Activated CD8-positive, alpha-beta memory T cell treated with anti-CD3 and anti-CD28 coated beads for 48 hours (primary cell): ENCODE measurements at places on chromosomes 4 and X.

DNA sequence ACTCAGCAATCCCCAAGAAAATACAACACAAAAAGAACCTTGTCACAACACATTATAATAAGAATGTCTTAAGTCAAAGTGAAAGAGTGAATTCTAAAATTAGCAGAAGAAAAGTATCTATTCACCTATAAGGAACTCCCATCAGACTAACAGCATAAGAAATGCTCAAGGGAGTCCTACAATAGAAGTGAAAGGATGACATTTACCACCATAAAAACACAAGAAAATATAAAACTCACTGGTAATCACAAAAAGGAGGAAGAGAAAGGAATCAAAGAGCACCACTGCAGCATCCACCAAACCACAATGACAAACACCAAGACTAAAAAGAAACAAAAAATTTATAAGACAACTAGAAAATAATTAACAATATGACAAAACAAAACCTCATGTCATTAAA, 257.0 kb upstream of the AGTR2 start:
- no peak for DNase-seq

DNA sequence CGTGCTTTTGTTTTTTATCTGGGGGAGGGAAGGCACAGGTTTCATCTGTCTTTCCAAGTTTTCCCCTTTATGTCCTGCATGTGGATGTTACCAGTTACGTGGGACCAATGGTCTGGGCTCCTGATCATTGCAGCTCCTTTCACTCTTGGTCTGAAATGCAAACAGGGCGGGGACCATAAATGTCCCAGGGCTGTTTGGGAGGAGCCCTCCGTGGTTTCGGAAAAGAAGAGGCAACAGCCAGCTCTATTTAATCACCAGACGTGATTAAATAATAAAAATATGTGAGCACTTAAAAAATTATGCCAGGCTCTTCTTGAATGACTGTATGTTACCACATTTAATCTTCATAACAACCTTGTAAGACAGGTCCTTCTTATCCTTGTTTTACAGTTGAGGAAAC, 30.8 kb upstream of the C1GALT1C1 start:
- DNase-seq = no peak

DNA sequence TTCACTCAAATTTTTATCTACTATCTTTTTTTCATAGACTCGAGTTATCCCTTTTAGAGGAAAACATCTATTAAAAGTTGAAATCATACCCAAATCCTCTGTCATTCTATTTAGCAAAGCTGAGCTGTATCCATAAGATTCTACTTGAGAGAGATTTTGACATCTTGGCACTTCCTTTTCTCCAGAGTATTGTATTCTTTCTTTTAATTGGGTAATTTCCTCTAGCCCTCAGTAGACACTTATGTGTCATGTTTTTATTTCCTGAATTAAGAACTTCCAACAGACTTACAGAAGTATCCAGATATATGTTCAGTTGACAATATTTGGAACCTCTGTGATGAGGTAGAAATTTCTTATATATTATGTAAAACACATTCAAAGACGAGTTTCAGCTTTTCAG, 201.6 kb upstream of the NR3C2 start:
- DNase-seq = no peak

DNA sequence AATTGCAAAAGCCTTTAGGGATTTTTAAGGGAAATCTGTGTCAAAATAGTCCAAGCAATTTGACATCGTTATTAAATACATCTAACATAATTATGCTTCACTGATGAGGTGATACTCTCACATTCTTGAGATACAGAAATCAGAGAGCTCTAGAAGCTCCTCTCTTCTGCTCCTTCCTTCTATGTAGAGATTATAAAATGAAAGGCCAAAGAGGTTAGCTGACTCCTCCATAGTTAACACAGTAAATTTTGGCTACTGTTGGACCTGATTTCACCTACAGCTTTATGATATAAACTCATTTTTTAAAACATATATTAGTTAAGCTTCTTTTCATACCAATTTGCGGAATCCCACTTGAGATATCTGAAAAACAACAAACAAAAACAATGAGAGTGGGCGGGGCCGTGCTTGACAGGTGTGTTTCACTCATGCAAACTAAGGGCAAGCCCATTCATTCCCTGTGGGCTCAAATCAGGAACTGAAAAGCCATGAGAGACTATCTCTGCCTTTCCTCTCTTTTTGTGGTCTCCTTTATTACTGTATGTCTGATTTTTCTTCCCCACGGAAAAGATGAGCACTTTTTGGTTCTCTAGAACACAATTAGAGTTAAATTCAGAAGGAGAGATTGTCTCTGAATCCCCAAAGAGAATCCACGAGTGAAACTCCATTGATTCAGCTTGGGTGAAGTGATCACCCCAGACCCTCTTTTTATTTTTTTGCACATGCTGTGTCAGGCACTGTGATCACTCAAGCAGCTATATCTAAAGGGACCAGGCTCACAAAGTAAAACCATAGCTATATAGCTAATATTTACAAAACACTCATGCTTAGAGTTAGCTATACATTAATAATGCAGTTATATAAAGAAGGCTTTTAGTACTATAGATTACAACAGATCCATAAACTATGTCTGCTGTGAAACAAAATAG, 566.3 kb downstream of the IL15 start:
- DNase-seq = no peak

DNA sequence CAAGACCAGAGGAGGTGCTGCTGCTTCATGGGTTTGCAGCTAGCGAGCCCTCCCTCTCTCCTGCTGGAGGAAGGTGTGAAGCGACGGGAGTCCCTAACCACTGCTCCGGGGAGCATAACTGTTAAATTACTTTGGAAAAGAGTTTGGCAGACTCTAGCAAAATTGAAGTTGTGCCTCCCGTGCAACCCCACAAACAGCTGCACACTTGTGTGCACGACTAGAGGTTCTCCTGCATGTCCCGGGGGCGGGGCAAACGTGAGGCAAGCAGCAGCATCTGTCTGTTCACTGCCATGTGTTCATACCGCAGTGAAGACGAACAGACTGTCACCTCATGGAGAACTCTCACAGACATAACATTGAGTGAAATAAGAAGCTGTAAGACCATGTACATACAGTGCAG, 34.5 kb downstream of the TNIP2 start:
- no peak for DNase-seq

DNA sequence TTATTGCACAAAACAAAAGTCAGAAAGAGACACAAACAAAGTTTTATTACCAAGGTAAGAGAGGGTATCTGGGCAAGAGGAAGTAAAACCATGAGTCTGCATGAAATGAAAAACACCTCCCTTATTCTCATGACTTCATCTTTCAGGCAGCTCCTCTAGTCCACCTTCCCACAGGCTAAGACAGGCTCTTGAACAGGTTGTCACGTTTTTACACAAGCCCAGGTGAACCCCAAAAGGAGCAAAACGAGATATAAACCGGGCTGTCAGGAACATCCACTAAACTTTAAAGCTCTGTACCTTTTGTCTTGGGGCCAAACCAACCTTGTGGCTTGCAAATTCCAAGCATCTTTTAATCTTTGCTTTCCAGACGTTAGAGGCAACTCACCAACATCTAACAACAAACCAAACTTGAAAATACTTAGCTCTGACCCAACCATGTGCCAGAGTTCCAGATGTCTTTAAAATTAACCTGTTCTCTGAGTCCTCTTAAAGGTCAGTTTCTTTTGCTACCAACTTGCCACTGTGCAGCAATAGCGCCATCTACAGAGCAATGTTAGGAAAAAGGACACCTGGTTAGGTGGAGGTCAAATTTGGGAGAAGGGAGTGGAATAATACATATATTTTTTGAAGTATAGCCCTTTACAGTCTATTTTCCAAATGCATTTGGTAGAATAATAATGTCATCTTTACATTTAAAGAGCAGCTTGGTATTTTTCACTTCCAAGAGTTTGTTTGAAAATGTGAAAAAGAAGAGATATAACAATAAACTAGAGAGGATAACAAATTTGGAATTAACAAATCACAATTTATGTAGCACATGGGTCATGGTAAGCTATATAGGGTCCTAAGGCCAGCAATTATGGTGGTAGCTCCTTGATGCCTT, 73.1 kb downstream of the QRFPR start:
- DNase-seq = no peak

GRCh38 chr4:29770627-29771026, 949.5 kb upstream of the PCDH7 start:
- no peak for DNase-seq

DNA sequence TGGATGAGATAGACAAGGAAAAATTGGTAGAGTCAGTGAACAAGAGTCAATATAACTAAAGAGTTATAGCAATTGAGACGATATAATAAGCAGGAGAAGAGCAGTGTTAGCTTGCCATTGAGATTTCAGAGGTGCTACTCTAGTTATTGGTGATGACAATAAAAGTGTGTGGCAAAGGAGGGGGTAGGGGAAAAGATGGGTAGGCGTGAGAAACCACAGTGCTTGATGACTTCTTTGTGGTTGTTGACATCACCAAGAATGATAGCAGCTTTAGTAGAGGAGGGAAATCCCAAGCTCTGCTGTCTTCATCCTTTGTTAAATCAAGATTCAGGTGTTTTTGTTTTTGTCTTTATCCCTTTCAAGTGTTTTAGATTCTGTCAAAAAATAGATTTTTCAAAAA, 179.9 kb upstream of the PPP3CA start:
- no peak for DNase-seq

GRCh38 chrX:39984191-39984956, 113.4 kb downstream of the BCOR start:
- no peak for DNase-seq

DNA sequence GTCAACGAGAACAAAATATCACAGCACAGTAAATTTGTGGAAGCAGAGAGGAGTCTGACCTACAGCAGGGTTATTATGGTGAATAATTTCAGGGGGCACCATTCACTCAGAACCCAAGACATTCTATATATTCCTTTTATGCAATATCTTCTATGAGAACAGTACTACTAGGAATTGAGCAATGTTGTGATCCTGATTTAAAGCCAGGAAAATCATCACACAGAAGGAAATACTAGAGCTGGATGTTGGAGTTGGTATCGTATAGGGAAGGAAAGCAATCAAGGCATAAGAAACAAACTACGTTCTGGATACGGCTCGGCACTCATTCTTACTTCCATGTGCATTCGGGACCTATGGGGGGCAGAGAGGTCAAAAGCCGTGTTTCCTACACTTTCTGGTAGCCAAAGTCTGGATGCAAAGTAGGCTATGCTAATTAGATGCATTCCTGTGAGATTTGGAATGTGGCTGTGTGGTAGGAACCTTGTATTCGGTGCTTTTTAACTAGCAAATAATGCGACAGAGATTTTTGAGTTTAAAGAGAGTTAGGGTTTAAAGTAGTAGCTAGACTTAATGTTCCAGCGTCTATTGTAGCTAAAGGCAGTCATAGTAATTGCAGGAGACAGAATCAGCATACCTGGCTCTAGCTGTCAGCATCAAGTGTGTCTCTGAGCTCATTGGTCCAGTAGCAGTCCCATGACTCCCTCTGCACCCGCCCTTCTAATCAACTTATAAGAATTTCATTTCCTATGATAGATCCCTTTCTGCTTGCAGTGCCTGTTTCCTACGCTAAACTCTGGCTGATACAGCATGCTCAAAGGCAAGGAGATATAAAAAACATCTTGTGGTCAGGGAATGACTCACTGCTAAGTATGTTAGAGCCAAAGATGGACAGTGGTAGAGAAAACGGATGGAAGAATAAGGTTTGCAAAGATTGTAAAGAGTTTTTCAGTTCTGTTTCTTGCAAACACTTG, 43.3 kb upstream of the PDGFC start:
- DNase-seq = no peak

DNA sequence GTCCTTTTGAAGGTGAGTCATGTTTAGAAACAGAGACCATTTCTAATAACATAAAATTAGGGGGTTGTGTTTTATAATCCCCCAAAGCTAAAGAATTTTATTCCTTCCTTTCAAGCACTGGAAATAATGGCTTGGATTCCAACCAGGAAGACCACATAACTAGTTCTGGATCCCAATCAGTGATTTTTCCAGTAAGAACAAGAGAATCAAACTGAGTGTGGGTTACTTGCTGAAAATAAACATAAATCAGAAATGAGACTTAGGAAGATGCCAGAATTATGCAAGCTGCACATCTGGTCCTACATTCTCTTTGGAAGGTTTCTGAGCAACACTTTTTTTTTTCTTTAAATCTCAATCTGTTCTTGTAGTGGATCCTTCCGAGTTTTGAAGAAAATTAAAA, 76.3 kb downstream of the SOWAHB start:
- DNase-seq = no peak

GRCh38 chr4:176798540-176798939, 5.8 kb upstream of the VEGFC start:
- no peak for DNase-seq

DNA sequence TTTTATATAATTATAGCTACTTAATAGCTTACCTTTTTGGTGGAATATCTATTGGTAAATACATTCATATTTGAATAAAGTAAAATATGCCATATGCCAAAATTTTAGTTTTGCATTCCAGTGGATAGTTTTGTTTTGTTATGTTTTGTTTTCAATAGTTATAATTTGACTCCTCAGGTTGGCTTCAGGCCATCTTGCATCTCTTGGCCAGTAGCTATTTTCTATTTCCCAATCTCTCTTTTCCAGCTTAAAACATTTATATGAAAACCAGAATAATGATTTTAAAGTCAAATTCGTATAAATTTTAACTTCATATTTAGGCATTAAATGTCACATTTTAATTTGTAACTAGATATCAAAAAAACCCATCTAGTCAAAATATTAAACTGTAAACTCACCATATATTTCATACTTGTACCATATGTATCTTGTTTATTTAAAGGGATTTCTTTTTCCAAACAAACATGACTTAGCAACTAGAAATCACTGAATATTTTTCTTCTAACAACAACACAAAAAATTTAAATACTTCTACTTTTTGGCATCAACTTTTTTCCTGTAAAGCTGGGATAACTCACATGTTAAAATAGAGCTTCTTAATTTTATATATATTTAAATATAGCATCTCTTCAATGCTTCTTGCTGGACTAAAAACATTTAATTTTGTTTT, 1209.6 kb downstream of the PCDH7 start:
- no peak for DNase-seq

GRCh38 chrX:13463608-13464007, 105.8 kb upstream of the EGFL6 start:
- no peak for DNase-seq

- DNase-seq = no peak
These were observed 12.0 kb upstream of the UFSP2 start for GRCh38 chr4:185437809-185438208.

- no peak for DNase-seq
These were observed 162.2 kb upstream of the ANXA10 start for GRCh38 chr4:167930166-167930565.

DNA sequence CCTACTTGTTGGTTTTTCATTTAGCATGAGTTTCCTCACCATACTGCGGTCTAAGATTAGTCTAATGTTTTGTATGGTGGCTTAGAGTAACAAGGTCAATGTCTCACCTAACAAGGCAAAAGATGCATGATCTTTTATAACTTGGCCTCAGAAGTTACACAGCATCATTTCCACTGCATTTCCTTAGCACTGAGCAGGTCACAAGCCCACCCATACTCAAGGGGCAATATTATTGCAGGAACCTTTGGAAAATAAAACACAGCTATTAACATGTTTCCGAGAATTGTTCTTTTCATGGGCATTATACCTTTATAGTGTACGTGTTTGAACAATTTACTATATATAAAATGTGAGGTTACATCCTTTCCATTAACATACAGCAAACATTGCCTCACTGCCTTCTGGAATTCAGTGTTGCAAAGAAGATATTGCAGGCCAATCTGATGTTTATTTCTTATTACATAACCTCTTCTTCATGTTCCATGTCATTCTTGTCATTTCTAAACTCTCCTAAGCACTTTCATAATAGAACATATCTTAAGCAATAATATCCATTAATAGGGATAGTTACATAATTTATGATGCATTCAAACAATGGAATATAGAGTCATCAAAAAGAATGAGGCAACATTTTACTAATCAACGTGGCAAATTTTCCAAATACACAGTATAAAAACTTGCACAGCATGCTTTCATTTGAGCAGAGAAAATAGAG, 153.8 kb downstream of the AREG start:
- DNase-seq = no peak
